ENCODE measurements at places on chromosomes 3 and 15.

- no peak for DNase-seq
Observed at GRCh38 chr3:177196008-177196455, 1.2 kb downstream of the TBL1XR1 start.

DNA sequence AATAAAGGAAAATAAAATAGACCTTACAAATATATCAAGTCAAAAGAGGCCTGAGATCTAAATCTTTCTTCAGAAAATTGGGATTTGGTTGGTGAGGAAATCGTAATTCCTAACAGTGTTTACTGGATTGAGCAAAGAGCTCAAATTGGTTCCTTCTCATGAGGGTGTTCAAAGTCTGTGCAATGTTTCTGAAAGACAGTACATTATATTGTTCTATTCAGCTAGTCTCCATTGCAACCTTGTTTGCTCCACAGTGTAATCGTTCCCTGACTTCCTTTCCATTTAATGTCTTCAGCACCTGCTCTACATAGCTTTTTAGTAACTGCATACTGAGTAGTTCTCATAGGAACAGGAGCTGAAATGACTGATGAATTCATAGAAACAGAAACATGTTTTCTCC is 326.8 kb downstream of the SUCLG2 start:
- DNase-seq = no peak

DNA sequence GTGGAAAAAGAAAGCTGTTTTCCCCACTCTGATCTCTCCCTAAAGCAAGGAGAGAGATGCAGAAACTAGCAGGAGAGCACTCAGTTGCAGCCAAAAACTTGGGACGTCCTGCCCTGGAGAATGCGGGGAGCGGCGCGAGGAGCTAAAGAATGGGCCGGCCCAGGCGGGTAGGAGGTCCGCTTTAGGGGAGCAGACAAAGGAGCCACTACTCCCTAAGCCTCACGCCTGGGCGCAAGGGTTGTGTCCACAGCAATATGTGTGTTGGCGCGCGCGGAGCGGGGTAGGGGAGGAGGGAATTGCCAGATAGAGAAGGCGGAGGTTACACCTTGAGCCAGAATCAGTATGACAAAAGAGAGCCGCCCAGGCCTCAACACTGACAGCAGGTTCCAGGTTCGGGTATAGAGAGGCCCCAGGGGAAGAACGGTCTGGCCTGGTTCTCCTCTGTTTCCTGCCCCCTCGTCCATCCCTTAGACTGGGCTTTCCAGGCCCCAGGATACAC is 2.9 kb downstream of the WNT5A start:
- DNase-seq = no peak

DNA sequence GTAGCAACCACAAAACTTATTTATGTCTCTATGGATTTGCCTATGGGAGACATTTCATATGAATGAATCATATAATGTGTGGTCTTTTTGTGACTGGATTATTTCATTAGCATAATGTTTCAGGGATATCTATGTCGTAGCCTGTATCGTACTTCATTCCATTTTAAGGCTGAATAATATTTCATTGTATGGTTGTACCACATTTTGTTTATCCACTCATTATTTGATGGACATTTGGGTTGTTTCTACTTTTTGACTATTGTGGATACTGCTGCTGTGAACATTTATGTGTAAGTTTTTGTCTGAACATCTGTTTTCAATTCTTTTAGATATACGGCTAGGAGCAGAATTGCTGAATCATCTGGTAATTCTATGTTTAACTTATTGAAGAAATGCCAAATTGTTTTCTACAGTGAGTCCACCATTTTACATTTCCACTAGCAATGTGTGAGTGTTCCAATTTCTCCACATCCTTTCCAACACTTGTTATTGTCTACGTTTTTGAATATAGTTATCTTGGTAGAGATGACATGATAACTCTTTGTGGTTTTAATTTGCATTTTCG is 134.4 kb upstream of the DAZL start:
- DNase-seq = no peak

GRCh38 chr3:190699776-190700175 is 162.7 kb downstream of the GMNC start:
- DNase-seq = no peak

DNA sequence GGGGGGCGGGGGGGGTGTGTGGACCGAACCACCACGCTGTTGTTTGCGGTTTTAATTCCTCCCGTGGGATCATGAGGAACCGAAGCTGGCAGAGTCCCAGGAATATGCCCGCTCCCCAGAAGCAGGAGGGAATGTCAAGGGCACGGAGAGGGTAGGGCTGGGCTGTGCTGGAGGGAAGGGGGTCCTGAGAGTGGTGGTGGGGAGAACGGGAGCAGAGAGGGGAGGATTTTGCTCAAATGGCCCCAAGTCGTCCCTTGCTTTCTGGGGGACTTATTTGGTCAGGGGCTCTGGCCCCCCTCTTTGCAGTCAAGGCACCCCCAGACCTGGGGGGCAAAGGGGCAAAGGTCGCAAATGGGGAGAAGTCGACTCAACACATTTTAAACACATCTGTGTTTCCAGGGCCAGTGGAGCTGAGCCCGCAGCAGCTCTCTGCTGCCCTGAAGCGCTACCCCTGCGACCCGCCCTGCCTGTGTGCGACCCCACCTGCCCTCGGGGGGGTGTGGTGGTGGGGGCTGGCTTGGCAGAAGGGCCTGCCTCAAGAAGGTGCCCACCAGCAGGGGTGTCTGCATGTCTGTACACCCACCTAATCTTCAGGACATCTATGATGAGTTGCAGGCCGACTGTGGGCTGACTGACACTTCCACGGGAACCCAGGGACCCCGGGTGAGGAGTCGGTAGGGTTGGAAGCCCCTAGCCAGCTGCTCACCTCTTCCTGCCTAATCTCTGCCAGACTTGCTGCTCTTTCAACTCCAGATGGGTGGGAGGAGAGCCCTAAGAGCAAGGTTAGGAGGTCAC is 602 bp upstream of the ATP2B2 start:
- no peak for DNase-seq

- no peak for DNase-seq
Observed at GRCh38 chr3:115022835-115023398, 124.2 kb downstream of the ZBTB20 start.

DNA sequence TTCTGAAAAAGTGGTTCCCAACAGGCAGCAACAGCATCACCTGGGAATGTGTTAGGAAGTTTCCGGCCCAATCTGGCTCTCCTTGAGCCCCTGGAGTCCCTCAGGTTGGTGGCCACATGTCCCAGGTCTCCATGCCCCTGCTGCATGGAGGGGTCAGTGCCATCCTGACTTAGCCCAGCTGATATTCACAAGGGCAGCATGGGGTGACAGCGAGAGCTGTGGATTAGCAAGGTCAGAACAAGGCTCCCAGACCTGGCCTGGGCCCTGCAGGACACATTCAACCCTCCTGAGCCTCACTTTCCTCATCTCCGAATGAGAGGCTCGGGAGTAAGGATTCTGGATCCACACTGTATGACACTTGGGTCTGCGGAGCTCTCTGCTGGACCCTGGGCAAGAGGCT is 243.8 kb upstream of the TLE3 start:
- no peak for DNase-seq

DNA sequence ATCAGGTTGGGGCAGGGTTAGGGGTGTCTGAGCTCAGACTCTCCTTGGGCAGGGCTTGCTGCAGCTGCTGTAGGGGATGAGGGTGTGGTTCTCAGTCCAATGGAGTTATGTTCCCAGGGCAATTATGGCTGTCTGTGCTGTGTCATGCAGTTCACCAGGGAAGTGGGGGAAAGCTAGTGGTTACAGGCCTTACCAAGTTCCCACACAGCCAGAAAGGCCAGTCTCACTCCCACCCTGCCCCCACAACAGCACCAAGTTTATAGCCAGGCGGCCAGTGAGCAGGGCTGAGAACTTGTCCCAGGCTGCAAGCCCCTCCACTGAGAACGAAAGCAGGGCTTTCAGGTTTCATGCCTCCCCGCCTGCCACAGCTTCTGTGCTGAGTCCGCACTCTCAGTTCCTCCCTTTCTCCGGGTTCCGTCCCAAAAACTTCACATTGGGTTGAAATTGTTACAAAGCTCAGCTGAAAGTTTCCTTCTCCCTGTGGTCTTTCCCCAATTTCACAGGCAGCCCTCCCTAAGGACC is 19.6 kb upstream of the CPOX start:
- DNase-seq = no peak

DNA sequence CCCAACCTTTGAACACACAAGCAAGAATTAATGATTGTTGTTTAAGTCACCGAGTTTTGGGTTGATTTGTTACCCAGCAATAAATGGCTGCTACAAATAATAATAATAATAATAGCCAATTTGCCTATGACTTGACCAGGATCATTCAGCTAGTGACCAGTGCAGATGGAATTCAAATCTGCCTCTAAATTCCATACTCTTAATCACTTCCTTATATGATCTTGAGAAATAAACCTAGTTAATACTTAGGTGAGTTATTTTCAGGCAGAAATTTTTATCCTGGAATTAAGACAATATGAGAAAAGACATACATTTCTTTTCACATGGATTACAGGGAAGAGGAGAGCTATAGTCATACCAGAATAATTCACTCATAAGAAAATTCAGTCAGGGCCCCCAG is 116.0 kb upstream of the GALNT15 start:
- DNase-seq = no peak

DNA sequence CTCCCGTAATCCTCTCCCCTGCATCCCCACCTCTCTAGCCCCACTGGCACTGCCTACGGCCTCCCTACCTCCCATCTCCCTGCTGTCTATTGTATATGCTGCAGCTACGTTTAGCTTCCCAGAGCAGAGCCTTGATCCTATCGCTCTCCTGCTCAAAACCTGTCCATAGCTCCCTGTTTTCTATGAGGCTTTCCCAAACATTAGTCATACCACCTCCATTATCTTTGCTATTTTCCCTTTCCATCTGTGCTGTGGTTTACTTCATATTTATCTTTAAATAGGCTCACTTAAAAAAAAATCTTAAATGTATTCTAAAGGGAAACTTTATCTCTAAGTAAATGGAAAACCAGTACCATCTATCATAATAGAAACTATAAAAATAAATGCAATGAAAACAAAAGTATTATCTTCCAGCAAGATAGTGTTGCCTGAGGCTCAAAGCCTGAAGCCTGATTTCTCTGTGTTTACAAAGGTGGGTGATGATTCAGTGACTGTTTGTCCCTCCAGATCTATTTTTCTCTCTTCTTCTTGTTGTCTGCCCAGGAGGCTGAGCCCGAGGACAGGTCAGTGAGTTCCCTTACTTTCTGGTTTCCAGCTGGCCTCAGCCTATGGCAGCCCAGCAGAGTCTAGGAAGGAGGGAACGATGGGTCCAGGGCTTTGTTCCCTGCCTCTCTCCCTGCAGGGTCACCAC is 397.1 kb upstream of the CFAP20DC start:
- DNase-seq = no peak

DNA sequence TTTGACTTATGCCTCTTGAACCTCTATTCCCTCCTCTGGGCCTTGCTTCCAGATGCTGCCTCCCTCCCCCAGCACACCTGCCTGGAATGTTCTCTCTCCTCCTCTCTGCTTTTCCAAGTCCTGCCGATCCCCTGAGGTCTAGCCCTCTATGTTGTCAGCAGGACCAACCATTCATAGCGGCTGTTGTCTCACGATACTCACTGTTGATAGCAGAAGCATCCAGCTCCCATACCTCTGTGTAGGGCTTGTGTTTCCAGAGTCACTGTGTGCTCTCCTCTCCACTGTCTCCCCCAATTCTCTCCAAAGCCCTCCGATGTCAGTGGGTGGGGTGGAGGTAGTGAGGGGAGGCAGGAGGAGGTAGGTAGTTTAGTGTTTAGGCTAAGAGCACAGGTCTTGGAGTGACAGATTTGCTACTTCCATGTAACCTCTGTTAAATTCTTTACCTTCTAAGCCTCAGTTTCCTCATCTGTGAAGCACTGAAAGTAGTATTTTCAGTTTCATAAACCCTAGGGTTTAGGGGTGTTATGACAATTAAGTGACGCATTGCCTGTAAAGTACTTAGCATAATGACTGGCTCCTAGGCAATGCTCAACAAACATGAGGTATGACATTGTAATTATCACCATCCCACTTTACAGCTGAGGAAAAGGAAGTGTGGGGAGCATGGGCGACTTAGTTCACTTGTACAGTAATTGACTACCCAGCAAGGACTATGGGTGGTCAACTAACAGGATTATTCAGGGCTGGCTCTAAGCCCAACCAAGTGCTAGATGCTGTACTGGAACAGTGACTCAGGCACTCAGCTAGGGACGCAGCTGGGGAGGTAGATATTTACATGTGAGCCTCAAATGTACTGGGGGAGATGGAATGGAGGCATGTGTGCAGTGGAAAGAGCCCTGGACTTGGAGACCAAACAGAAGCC is 122.8 kb downstream of the CACNA1D start:
- no peak for DNase-seq

GRCh38 chr15:68786753-68787152 is 33.9 kb downstream of the ANP32A start:
- no peak for DNase-seq

GRCh38 chr3:41846850-41847249 is 115.1 kb downstream of the ULK4 start:
- DNase-seq = no peak

GRCh38 chr15:72306211-72306785 is 13.7 kb downstream of the CELF6 start:
- peak; percentile 88 for DNase-seq

DNA sequence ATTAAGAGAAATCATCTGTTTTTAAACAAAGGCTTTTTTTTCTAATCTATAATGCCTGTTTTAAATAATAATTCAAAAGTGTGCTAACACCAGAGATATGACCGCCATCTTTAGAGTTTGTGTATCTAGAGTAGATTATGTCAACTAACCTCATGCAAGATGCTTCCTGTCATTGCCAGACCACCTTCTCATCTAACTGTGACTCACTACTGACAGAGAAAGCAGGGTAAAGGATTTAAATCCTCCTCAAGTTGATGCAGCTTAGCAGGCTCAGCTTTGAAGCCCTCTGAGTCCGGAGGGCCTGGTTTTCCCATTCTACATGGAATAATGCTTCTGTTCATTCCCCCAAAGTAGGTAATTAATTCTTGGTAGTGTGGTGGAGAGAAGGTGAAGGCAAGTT is 108.5 kb downstream of the ECT2 start:
- no peak for DNase-seq

GRCh38 chr3:3127432-3128010 is 781 bp downstream of the TRNT1 start:
- DNase-seq = peak; percentile 10

DNA sequence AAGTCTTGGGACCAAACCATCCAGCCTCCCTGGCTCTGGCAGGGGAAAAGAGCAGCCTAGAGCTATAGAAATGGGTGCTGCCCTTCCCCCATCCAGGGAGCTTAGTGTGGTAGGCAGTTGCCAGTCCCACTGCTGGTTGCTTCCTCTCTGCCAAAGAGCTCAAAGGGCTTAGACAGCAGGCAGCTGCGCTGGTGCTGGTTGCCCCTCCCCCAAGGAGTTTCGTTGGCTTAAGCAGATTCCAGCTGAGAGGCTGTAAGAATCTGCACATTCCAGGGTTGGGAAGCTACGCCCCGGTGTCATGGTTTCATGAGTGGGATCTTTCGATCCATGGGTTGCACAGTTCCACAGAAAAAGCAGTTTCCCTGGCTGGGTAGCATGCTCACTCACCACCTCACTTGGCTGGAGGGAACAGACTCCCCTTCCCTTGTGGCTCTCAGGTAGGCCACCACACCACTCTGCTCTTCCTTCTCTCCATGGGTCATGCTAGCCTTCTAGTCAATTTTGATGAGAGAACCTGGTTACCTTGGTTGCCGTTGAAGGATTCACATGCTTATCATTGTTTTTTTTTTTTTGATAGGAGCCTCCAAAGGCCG is 195.1 kb downstream of the EPHA6 start:
- peak; percentile 85 for DNase-seq
